OCI-LY7 (cell line): ENCODE measurements at places on chromosomes 2 and 18.

- DNase-seq, result no peak
Measured at GRCh38 chr2:71746946-71747501, 293.7 kb downstream of the DYSF start.

DNA sequence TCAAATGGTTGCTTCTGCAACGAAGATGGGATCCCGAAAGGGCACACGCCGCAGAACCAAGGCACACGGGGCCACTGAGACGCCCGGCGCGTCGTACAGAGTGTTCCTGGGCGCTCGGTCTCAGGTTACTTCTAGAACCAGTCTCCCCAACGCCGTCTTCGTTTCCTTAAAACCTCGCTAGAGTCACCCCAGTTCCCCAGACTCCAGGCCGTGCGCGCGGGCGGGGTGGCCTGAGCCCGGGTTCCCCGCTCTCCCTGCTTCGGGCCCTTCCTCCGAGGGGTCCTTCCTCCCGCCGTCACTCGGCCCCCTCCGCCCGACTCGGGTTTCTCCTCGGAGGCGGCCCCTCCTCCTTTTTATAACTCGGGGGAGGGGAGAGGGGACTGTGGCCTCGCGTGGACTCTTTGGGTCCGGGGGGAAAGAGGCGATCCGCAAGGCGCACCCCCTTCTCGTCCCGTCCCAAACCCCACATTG, 774 bp upstream of the FZD7 start:
- DNase-seq, result peak; percentile 26

DNA sequence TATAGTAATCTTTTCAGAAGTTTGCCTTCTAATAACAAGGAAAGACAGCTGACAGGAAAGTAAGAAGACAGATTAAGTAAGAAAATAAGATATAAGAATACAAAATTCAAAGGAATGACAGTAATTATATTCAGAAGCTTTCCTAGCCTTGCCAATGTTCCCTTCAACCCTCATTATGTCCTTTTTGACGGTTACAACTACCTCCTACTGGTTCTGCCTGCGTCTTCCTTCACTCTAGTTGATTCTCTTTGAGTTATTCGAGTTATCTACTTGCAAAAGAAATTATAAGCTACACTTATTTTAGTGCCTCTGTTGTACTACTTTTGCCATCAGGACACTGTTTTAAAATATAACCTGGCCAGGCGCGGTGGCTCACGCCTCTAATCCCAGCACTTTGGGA, 218.9 kb upstream of the GYPC start:
- DNase-seq, result no peak

DNA sequence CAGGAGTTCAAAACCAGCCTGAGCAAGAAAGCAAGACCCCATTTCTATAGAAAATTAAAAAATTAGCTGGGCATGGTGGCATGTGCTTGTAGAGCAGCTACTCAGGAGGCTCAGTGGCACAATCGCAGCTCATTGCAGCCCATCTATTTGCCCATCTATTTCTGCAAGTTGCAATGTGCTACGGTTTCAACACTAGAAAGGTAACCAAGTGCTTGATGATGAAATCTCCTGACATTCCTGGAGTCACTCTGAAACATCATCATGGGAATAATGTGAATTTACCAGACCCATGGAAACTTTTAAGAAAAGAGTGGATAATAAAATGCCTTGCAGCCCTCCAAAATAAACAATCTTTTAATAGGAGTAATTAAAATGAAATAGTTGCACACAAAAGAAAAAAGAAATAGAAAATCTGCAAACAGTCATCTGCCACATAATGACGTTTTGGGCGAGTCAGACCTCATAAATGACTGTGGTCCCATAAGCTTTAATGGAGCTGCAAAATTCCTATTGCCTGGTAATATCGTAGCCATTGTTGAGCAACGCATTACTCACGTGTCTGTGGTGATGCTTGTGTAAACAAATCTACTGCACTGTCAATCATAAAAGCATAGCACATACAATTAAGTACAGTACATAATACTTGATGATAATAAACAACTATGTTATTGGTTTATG, 46.6 kb upstream of the AMMECR1L start:
- DNase-seq, result no peak

DNA sequence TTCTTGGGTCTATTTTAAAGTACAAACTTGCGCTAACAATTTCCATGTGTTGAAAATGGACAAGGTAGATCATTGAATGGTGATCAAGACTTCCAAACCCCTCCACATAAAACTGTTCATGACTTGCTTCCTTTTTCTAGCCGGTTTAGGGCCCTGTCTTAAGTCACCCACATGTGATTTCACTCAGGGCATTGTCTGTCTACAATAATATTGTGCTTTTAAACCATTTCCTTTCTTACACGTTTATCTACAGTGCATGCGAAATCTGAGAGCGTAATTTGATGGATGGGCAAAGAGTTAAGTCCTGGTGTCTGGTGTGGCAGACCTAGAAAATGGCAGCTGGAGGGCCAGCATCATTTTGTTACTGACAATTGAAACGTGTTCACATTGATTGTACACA, 2.0 kb upstream of the ZNF516 start:
- peak; percentile 7 for DNase-seq

GRCh38 chr2:58221909-58222308, 19.2 kb downstream of the FANCL start:
- no peak for DNase-seq
